Thyroid gland (tissue), 4 donors: ENCODE measurements at places on chromosomes 4 and X.
A peak's percentile ranks its signal among the peaks of the same experiment; 100 is the strongest.

DNA sequence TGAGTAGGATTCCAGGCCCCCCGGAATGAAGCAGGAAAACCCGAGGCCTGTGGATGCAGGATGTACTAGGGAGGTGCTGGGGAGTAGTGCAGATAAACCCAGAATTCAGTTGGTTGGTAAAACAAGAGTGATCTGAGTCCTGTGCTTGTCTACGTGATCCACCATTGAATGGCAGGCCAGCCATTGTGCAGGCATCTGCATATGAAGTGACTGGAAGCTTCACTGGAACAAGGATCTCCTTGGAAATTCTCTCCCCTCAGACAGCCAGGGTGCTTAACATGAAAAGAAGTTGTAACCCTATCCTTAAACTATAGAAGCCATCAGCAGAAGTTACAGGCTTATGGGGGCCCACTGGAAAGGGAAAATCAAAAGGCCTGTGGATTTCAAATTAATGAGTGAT, 656 bp upstream of the GSPT2 start:
- no peak for DNase-seq

GRCh38 chr4:118941149-118941548, 52.5 kb downstream of the SYNPO2 start:
- peak; percentile 25 for DNase-seq

DNA sequence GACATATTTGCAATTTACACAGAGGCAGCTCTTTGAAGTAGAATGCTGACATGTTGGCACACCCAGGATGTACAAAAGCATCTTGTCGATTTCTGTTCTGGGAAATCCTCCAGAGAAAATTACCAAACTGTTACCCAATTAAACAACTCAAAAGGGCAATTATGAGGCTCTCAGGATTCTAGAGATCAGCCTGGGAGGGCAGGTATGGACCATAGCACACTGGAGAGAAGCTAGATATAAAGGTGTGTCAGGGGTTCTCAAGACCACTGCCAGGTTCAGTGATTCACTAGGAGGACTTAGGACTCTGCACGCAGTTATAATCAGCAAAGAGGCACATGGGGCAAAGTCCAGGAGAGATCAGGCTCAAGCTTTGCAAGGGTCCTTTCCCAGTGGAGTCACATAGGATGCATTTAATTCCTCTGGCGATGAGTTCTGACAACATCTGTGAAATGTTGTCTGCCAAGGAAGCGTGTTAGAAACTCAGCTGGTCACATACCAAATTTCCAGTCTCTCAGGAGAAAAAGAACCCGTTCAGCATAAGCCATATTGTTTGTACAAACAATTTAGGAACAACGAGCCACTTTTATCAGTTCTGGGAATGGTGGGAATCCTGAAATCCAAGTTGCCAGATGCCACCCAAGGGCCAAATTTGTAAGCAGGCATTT, 100.8 kb downstream of the SYTL5 start:
- peak; percentile 2 for DNase-seq

- no peak for DNase-seq
Measured at GRCh38 chr4:138859254-138859653, 156.3 kb upstream of the NOCT start.

- no peak for DNase-seq
Measured at GRCh38 chr4:147299205-147299604, 181.7 kb upstream of the EDNRA start.

DNA sequence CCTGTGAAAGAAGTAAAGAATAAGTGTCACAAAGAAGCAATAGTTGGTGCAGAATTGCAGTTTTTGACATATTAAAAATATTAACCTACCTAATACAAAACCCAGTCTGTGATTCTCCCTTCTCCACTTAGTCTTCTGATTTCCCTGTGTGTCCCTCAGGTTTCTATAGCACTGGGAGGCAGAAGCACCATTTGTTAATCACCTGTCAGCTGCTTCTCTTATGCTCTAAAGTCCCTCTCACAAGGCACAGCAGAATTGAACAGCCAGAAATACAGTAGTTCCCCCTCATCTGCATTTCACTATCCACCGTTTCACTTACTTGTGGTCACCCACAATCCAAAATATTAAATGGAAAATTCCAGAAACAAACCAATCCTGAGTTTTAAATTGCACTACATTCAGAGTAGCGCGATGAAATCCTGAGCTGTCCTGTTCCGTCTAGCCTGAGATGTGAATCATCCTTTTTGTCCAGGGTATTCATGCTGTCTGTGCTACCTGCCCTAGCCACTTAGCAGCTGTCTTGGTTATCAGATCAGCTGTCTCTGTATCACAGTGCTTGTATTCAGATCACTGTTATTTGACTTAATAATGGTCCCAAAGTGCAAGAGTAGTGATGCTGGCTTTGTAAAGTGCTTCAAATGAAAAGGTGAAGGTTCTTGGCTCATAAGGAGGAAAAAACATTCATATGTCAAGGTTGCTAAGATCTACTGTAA, 984.1 kb upstream of the GRID2 start:
- no peak for DNase-seq

DNA sequence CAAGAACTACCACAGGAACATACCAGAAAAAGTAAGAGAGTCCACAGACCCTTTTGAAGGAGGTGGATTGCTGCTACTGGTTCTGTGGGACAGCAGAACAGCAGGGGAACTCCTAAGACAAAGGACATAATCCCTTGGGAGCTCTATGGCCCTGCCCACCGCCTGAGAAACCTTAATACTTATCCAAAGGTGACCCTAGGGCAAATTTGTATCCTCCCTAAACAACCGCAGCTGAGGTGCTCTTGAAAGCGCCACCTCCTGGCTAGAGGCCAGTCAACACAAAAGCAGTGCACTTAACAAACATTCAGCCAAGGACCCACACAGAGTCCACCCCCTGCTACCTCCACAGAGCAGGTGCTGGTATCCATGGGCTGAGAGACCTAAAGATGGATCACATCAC, 136.8 kb downstream of the ADAM29 start:
- no peak for DNase-seq

DNA sequence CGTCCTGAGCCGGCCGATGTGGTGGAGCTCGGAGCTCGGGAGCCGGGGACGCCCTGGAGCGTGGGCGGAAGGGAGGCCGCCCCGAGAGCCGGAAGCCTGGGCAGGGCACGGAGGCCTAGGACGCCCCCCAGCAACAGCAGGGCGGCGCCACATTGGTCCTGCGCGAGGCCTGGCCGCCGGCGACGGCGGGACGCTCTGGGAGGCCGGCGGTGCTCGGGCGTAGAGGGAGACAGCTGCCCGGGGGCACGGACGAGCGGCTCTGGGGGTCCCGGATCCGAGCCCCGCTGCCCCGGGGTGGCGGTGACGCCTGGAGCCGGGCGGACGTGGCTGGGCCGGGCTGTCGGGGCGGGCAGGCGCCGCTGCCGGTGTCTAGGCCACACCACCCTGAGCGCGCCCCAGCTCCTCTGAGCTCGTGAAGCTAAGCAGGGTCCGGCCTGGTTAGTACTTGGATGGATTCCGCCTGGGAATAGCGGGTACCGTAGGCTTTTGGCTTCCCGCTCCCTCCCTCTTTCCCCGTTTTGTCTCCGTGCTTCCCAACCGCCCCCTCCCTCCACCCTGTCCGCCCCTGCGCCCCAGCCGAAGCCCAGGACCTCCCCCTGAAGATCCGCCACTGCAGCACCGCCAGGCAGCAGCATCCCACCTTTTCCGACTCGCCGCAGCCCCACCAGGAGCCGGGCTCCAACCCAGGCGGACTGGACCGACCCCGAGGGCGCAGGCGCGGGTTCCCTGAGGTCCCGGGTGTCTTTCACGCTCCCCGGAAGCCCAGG, 12.1 kb downstream of the FRG2 start:
- DNase-seq = no peak

GRCh38 chr4:146283758-146284651, 69.7 kb downstream of the REELD1 start:
- DNase-seq = no peak

- DNase-seq = no peak
Measured at GRCh38 chrX:143998261-143998660, 114.4 kb downstream of the UBE2NL start.

GRCh38 chr4:95290702-95291101, 258.1 kb downstream of the UNC5C start:
- DNase-seq = no peak

DNA sequence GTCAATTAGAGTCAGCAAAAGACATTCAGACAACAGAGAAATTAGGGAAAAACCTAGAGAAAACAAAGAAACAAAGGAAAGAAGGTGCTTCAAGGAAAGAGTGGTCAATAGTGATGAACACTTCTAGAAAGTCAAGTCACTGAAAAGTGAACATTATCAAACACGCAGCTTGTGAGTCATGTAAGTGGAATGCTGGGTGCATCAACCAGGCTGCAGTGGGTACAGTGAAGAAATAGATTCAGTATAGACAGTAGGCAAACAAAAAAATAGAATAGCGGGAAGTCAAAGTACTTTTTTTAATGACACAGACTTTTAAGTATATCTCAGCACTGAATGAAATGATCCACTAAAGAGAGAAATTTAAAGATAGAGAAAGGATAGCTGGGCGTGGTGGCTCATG, 245.8 kb downstream of the ARHGAP24 start:
- DNase-seq = no peak

DNA sequence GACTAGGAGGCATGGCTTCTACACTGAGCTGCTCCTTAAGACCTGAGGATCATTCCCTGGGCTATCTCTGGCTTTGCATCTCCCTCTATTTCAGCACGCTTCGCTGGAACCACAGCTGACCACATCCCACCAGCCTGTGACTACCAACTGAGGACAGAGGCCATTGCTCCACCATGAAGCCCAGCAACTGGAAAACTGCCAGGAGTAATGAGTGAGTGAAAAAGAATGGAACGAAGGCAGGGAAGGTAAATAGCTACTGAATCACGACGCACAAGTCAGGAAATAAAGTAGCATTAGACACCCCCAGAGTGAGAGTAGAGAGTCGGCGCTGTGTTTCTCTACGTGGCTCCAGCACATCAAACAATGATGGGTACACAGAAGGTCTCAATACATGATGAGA, 314.7 kb downstream of the LDB2 start:
- DNase-seq = no peak

- DNase-seq = no peak
Measured at GRCh38 chr4:117654079-117654478, 380.2 kb upstream of the NDST3 start.

DNA sequence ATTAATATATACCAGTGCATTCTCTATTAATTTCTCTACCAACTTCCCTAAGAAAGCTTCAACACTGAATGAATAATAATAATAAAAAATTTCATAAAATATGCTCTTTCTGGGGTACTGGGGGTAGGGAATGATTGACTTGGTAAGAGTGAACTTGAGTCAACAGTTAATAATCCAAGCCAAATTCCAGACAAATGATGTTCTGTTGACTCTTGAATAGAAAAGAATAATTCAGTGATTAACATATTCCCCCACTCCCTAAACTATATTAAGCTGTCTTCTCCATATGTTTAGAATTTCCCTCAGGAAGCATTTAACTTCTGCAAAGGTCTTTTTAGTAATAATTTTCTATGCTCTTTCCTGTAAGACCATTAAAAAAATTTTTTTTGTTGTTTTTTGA, 12.3 kb downstream of the PGRMC2 start:
- DNase-seq = no peak

GRCh38 chr4:90211174-90211573, 84.0 kb downstream of the CCSER1 start:
- no peak for DNase-seq

- no peak for DNase-seq
Measured at GRCh38 chr4:158316264-158316663, 106.0 kb downstream of the TMEM144 start.

DNA sequence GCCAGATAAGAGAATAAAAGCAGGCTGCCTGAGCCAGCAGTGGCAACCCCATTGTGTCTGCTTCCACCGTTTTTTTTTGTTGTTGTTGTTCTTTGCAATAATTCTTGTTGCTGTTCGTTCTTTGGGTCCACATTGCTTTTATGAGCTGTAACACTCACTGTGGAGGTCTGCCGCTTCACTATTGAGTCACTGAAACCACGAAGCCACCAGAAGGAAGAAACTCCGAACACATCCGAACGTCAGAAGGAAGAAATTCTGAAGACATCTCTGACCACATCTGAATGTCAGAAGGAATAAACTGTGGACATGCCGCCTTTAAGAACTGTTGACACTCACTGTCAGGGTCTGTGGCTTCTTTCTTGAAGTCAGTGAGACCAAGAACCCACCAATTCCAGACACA, 110.5 kb downstream of the PCDH18 start:
- DNase-seq = no peak

- peak; percentile 39 for DNase-seq
Measured at GRCh38 chr4:73869130-73870055, at the start of gene CXCL1. Gene CXCL1, plus strand, starts transcription at chr4:73869393. Its CDS starts 78 bp downstream, at chr4:73869471.

- DNase-seq = no peak
Measured at GRCh38 chr4:7830747-7831146, 108.9 kb downstream of the AFAP1 start.

GRCh38 chrX:109716431-109717028, 16.5 kb downstream of the ACSL4 start:
- no peak for DNase-seq

DNA sequence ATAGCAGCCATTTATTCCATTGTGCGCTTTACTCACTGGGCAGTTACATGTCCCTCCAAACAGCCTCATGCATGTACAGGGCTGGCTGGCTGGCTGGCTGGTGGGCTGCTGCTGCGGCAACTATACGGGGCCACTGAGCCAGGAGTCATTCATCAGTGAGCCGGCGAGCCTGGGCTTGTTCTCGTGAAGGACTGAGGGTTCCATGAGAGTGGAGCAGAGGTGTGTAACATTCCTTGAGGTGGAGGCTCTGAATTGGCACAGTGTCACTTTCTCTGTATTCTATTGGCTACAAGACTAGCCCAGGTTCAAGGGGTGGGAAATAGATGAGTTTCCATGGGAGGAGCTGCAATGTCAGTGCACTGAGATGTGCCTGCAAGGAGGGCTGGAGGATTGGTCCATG, 89.1 kb downstream of the ARHGAP10 start:
- DNase-seq = no peak

- DNase-seq = no peak
Measured at GRCh38 chr4:136558940-136559494, 973.3 kb downstream of the PCDH18 start.

DNA sequence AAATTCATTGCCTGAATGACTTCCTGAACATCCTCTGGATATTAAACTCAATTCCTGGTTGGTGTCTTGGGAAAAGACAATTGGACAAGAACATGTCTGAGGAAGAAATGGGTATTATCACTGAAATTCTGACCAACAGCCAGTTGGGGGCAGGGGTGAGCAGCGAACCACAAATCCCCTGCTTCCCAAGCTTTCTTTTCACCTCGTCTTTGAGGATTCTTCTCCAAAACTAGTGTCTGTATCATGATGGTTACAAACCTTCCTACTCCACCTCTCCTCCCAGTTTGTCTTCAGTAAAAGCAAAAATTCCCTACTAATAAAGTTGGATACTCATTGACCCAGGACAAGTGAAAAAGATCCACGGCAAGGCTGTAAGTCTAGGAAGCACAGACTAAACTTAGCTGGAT, 48.3 kb upstream of the WDR1 start:
- peak; percentile 28 for DNase-seq

- no peak for DNase-seq
Measured at GRCh38 chrX:10159145-10159468, 2.3 kb downstream of the CLCN4 start.
